ENCODE measurements at places on chromosomes 7 and 10.

- H3K27ac ChIP-seq, result no peak overlapping the region
- H3K27me3 ChIP-seq, result peaks cover 4% of the 10 kb centered on the region
- no peak for DNase-seq
- no peaks in the 10 kb centered on the region for H3K36me3 ChIP-seq
Measured at GRCh38 chr7:77425101-77426051, 9.2 kb upstream of the GSAP start.

GRCh38 chr10:74167443-74167842 is 16.4 kb downstream of the ADK start:
- peaks cover 5% of the 10 kb centered on the region for H3K36me3 ChIP-seq
- H3K27ac ChIP-seq, result no peak overlapping the region
- H3K4me1 ChIP-seq, result peaks cover 33% of the 10 kb centered on the region
- DNase-seq, result no peak
- no peaks in the 10 kb centered on the region for H3K27me3 ChIP-seq

GRCh38 chr10:112843623-112844022 is 106.4 kb upstream of the TCF7L2 start:
- H3K36me3 ChIP-seq, result peaks cover 12% of the 10 kb centered on the region
- DNase-seq, result no peak
- H3K27me3 ChIP-seq, result no peaks in the 10 kb centered on the region
- H3K4me1 ChIP-seq, result no peaks in the 10 kb centered on the region

- no peak for DNase-seq
- H3K36me3 ChIP-seq, result no peaks in the 10 kb centered on the region
Measured at GRCh38 chr10:132481690-132482089, 55.9 kb upstream of the INPP5A start.

All from activated naive CD8-positive, alpha-beta T cell treated with anti-CD3 and anti-CD28 coated beads for 36 hours (primary cell).